ENCODE measurements at places on chromosomes 4 and X. TPM values are rescaled to one million over a fixed set of nuclear protein-coding genes. Genes with fewer than 3 reads are reported as not detected.

DNA sequence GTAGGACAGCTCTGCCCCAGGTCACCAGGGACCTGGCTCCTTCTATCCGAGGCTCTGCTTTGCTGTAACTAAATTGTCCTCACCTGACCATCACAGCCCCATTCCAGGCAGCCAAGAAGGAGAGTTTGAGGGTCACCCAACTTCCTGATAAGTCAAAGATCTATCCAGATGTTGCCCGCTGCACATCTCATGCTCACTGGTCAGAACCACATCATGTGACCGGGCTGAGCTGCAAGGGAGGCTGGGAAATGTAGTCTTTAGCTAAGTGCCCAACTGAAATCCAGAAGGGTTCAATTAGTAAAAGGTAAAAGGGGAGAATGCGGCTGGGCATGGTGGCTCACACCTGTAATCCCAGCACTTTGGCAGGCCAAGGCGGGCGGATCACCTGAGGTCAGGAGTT, 18.4 kb downstream of the HMX1 start:
- no peak for DNase-seq

Gene FGB
- total RNA-seq = not detected

GRCh38 chr4:147351083-147351787, 129.7 kb upstream of the EDNRA start:
- DNase-seq = no peak

Gene ADH1A
- not detected for total RNA-seq

- no peak for DNase-seq
Measured at GRCh38 chr4:139007640-139008039, 7.9 kb upstream of the NOCT start.

DNA sequence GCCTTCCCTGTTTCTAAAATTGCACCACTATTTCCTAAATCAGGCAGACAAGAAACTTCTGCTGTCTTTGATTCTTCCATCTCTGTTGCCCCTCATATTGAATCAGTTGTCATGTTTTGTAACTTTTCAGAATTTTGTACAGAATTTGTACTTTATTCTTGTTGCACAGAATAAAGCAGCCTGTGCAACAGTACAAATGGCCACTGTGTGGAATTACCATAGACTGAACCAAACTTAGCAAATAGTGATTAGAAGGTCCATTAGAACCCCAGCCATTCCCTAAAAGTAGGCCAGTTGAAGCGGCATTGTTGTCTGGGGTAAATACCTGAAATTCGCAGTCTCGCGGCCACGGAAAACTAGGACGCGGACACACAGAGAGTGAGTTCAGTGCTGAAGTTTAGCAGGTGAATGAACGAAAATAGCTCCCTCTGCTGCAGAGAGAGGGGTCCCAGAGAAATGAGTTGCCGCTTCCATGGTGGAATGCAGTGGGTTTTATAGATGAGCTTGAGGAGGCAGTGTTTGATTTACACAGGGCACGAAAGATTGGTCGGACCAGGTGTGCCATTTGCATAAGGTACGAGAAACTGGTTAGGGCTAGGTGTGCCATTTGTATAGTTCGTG, 71.8 kb downstream of the C4orf33 start:
- no peak for DNase-seq

- no peak for DNase-seq
Measured at GRCh38 chr4:129926936-129927335, 831.0 kb downstream of the C4orf33 start.

Gene FGF13
- not detected for total RNA-seq

- no peak for DNase-seq
Measured at GRCh38 chr4:40299811-40300292, 35.3 kb upstream of the CHRNA9 start.

DNA sequence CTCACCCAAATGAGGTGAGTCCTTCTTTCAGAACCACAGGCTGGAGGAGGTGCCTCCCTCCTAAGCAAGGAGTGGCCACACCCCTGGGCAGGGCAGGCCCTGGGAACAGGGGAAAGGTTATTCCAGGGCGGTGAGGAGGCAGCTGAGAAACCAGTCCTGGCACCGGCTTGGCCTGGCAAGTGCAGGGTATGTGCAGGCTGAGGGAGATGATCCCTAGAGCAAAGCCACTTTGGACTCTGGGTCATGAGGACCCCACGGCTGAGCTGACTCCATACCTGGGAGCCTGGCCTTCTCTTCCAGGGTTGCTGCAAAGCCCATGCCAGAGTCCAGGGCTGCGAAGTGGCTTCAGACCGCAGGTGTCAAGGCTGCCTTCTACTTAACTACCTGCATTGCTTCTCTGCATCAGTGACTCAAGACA, 49.5 kb upstream of the HELT start:
- DNase-seq = no peak

Gene SPANXD
- not detected for total RNA-seq

- DNase-seq = no peak
Measured at GRCh38 chrX:10833299-10834169, 213.1 kb upstream of the MID1 start.

DNA sequence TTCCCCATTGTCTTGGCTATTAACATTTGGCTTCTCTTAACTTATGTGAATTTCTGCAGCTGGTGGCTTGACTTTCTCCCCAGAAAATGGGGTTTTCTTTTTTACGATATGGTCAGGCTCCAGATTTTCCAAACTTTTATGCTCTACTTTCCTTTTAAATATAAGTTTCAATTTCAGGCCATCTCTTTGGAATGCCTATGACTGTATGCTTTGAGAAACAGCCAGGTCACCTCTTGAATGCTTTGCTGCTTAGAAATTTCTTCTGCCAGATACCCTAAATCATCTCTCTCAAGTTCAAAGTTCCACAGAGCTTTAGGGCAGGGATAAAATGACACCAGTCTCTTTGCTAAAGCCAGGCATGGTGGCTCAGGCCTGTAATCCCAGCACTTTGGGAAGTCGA, 212.9 kb upstream of the SMIM31 start:
- DNase-seq = no peak

DNA sequence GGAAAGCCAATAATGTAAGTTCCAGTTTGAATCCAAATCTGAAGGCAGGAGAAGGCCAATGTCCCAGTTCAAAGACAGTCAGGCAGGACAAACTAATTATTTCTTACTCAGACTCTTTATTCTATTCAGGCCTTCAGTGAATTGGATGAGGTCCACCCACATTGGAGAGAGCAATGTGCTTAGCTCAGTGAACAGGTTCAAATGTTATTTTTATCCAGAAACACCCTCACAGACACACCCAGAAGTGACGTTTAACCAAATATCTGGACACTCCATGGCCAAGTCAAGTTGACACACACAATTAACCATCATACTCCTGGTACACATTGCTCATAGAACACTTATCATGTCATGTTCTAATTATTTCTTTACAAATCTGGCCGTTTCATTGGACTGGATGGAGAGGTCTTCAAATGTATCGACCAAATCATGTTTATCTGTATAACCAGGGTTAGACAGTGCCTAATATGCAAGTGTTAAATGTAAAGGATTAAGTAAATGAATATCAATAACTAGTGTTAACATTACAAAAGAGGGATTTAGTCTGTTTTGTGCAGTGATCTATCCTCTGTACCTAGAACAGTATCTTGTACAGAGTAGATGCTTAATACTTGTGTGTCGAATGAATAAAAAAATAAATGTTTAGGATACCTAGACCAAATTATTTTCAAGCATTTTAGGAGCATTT, 27.1 kb upstream of the XK start:
- no peak for DNase-seq

- no peak for DNase-seq
Measured at GRCh38 chr4:185638548-185639301, 103.4 kb upstream of the PDLIM3 start.

DNA sequence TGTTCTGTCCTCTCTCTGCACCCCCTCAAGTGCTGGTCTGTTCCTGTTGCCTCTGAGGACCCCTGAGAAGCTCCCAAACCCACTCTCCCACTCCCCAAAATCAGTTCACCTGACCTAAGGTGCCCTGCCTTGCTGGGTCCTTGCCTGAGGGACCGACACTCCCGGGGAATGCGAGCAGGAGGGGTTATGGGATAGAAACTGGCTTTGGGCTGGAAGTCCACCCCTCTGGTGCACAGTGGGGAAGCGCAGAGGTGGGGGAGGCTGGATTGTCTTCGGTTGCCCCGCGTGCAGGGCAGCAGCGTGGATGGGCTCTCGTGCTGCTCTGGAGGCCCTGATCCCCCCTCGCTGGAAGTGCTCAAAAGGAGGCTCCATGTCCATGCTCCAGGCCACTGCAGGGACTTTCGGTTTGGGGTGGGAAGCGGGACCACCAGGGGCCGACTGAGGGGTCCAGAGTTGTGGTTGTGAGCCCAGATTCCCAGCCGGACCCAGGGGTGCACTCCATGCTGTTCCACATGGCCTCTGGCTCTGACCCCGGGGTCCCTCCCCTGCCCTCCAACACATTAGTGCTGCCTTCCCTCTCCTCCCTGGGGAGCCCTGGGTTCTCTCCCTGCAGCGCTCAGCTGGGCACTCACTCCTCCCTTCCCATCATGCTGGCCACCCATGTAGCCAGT, 7.6 kb downstream of the SORCS2 start:
- no peak for DNase-seq

Gene TMEM184C
- 19.2 TPM for total RNA-seq

Gene TCEAL9
- 9.6 TPM for total RNA-seq

GRCh38 chr4:153887217-153887616, 98.3 kb upstream of the SFRP2 start:
- DNase-seq = no peak

Gene PPEF1
- not detected for total RNA-seq
